ENCODE measurements at places on chromosomes 7 and 10. TPM values are rescaled to one million over a fixed set of nuclear protein-coding genes. Genes with fewer than 3 reads are reported as not detected.

DNA sequence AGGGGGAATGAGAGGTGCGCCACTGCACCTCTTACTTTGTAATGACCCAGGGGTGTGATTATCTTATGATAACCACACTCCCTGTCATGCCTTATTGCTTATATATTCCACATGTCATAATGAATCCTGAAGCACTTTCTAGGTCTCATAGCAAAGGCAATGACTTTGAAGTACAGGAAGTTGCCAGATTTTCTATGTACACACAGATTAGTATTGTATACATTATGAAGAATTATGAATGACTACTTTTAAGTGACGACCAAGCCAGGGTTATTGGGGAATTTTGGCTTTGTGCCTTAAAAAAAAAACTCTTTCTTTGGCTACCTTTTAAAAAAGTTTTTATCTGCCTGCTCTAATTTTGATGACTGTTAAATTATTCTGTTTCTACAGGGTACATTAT is 269.6 kb downstream of the MDFIC start:
- no peak for DNase-seq
- no peaks in the 10 kb centered on the region for H3K4me1 ChIP-seq
- H3K36me3 ChIP-seq: no peaks in the 10 kb centered on the region
- no peaks in the 10 kb centered on the region for H3K27me3 ChIP-seq
- no peak overlapping the region for H3K4me3 ChIP-seq

DNA sequence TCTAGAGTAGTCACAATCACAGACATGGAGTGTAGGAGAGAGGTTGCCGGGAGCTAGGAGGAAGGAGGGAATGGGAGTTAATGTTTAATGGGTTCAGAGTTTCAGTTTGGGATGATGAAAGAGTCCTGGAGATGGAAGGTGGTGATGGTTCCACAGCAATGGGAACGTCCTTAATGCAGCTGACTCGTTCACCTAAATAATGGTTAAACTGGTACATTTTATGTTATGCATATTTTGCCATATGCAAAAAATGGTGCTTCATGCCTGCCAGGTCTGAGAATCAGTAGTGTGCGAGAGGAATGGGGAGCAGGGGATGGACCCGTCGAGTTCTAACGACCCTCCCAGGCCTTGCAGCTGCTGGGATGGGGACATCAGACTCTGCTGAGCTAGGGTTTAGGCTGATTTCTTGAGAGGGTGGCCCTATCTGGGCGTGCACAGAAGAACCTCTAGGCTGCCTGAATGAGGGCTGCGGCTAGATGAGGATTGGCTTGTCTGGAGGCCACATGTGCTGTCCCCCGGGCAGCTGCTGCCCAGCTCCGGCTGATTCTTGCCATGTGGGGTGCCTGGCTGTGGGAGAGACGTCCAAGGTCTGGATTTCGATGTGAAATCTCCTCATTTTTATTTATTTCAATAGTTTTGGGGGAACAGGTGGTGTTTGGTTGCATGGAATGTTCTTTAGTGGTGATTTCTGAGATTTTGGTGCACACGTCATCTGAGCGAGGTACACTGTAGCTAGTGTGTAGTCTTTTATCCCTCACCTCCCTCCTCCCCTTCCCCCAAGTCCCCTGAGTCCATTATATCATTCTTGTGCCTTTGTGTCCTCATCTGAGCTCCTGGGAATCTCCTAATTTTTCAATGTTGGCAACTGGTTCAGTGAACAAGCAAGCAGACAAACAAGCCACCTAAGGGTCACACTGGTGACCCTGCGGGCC is 116.0 kb downstream of the GRK5 start:
- H3K27me3 ChIP-seq: no peaks in the 10 kb centered on the region
- H3K4me1 ChIP-seq: no peaks in the 10 kb centered on the region
- no peak overlapping the region for H3K4me3 ChIP-seq
- DNase-seq: no peak

NPFFR1 gene
- not detected for polyA plus RNA-seq

DNA sequence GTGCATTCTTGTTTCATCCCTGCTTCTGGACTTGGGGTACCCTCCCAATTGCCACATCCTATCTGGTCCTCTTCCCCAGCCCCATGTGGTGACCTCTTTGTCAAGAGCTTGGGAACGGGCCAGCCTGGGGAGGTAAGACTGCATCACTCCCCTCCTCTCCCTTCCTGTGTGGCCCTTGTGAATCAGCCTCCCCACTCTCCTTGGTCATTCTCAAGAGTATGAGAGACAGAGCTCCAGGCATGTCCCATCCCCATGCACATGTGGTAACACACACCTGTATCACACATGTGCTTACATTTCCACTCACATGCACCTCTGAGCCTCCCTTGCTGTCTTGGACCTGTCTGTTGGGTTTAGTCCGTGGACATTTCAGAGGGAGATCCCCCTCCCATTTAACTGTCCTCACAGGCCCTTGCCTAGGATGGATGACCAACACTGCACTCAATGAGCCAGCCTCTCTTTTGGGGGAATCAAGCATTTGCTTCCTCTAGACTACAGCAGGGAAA is 2.6 kb downstream of the MRPL43 start:
- no peak for DNase-seq
- H3K27me3 ChIP-seq: no peaks in the 10 kb centered on the region
- no peak overlapping the region for H3K27ac ChIP-seq

AGR3 gene
- polyA plus RNA-seq: not detected

GRCh38 chr10:100576282-100576635 is 40.5 kb downstream of the HIF1AN start:
- H3K4me3 ChIP-seq: no peak overlapping the region
- no peaks in the 10 kb centered on the region for H3K36me3 ChIP-seq
- H3K27me3 ChIP-seq: peaks cover 5% of the 10 kb centered on the region
- no peak for DNase-seq

DNA sequence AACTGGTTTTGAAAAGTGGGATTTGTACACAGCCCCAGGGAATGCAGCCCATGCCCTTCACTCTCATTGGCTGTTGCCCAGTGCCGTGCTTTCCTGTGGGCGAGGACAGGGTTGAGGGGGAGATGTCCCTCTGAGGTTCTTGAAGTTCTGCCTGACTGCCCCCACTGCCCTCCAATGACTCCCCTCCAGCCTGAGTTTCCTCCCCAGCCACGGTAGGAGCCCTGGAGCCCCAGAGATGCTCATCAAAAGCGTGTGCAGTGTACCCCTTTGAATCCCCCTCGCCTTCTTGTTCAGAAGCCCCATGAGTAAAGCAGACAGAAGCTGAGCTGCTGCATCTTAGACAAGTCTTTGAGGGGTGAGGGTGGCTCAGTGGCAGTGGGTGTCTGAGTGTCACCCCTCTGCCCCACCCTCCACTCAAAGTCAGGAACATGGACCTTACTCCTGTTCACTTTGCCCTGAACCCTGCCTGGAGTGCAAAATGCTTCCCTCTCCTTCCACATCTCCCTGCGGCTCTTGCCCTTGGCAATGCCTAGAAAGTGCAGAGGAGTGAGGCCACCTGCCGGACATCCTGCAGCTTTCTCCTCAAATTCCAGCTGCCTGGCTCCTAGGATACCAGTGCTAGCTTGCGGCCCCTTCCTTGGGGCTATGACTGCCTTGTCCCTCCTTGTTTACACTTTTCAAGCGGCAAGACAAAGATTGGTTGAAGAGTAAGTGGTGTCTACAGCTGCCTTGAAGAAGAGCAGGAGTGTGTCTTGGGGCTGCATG is 19.9 kb downstream of the FAM241B start:
- H3K4me3 ChIP-seq: no peak overlapping the region
- DNase-seq: no peak
- no peaks in the 10 kb centered on the region for H3K36me3 ChIP-seq
- no peaks in the 10 kb centered on the region for H3K27me3 ChIP-seq
- peaks cover 4% of the 10 kb centered on the region for H3K4me1 ChIP-seq

DKK1 gene
- not detected for polyA plus RNA-seq

DNA sequence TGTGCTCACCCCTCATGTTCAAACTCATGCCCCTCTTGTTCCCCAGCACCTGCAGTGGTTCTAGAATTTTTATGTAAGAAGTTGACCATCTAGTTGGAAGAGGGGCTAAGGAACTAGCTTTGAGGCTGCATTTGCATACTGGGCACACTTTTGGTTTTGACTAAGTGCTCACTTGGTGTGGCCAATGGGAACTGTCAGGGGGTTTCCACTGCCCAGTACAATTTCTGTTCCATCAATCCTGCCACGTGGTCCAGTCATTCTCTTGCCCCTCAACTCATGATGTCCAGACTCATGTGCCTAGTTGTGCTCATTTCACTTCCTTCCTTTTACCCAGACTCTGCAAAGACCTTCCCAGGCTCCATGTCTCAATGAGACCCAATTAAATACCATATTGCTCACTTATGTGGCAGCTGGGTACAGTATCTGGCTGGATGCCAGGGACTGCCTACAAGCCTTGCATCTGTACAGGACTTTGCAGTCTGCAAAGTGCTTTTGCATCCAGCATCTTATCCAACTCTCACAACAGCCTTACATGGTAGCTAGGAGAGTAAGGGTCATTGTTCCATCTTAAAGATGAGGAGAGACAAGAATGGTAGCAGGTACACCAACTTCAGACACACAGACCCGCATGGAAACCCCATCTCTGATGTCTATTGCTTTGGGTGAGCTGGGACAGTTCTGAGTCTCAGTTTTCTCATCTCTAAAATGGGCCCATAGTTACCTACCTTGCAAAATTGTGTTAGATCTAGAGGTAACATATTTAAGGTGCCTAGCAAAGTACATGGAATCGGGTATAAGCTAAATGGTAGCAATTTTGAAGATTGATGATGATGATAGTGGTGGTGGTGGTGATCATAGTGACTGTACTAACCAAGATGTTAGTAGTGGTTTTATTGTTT is 30.1 kb upstream of the KCNMA1 start:
- no peaks in the 10 kb centered on the region for H3K4me1 ChIP-seq
- H3K4me3 ChIP-seq: no peak overlapping the region
- H3K36me3 ChIP-seq: no peaks in the 10 kb centered on the region
- no peaks in the 10 kb centered on the region for H3K27me3 ChIP-seq

- H3K27ac ChIP-seq: no peak overlapping the region
- H3K27me3 ChIP-seq: no peaks in the 10 kb centered on the region
- peaks cover 5% of the 10 kb centered on the region for H3K4me1 ChIP-seq
- no peak for DNase-seq
- no peak overlapping the region for H3K4me3 ChIP-seq
Measured at GRCh38 chr7:101823096-101823495, 5.7 kb downstream of the CUX1 start.

ANXA8 gene
- not detected for polyA plus RNA-seq

DNA sequence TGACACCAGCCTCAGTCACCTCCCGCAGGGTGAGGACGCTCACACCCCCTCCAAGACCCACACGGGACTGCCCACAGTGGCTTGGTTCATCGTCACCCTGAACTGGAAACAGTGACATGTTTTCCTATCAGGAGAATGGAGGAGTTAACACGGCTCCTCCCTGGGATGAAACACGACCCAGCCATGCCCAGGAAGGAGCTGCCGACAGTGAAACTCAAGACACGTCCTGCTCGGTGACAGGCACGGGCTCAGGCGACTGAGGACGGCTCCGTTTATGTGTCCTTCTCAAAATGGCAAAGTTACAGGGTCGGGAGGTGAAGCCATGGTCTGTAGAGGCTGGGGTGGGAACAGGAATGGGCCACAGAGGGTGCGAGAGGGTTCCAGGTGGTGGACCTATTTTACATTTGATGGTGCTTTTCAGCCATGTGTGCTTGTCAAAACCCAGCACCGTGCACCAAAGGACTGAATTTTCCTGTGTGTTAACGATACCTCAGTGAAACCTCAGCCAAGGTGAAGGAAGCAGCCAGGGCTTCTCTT is 272.4 kb downstream of the ADARB2 start:
- DNase-seq: no peak
- H3K4me1 ChIP-seq: no peaks in the 10 kb centered on the region
- H3K4me3 ChIP-seq: no peak overlapping the region
- no peaks in the 10 kb centered on the region for H3K36me3 ChIP-seq
- H3K27me3 ChIP-seq: no peaks in the 10 kb centered on the region

- H3K27ac ChIP-seq: peak overlapping the region; percentile 44
- H3K36me3 ChIP-seq: peaks cover 62% of the 10 kb centered on the region
- H3K4me3 ChIP-seq: peak overlapping the region; percentile 5
- no peak for DNase-seq
- H3K27me3 ChIP-seq: no peaks in the 10 kb centered on the region
- peaks cover 51% of the 10 kb centered on the region for H3K4me1 ChIP-seq
Measured at GRCh38 chr7:26188206-26188956, 12.2 kb downstream of the HNRNPA2B1 start.

CLRN3 gene
- polyA plus RNA-seq: not detected

DNA sequence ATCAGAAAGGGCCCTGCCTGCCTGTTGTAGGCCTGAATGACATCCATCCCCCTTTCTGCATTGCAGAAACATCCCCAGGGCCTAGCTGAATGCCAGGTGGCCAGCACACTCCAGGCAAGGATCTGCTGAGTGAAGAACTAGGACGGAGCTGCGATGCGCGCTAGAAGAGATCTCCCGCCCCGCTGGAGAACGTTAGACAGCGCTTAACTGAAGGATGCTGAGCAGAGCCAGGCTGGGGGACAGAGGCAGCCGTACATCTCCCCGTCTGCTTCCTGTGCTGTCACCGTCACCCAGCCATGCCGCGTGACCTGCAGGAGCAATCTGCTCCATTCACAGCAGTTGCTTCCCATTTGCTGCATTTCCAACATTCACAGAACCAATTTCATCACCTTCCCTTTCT is 73.3 kb downstream of the FAM53B start:
- no peaks in the 10 kb centered on the region for H3K27me3 ChIP-seq
- no peak for DNase-seq
- peaks cover 51% of the 10 kb centered on the region for H3K36me3 ChIP-seq
- H3K27ac ChIP-seq: no peak overlapping the region
- H3K4me1 ChIP-seq: peaks cover 84% of the 10 kb centered on the region

- no peaks in the 10 kb centered on the region for H3K27me3 ChIP-seq
- no peak overlapping the region for H3K4me3 ChIP-seq
- DNase-seq: no peak
Measured at GRCh38 chr10:31803606-31804351, 124.9 kb downstream of the ARHGAP12 start.

GPC2 gene
- polyA plus RNA-seq: not detected

GRCh38 chr10:49628599-49628998 is 14.8 kb downstream of the CHAT start:
- no peak overlapping the region for H3K4me3 ChIP-seq
- no peak overlapping the region for H3K27ac ChIP-seq
- H3K4me1 ChIP-seq: no peaks in the 10 kb centered on the region
- no peaks in the 10 kb centered on the region for H3K36me3 ChIP-seq
- DNase-seq: no peak

TDRD1 gene
- polyA plus RNA-seq: 0.14 TPM

- H3K4me3 ChIP-seq: no peak overlapping the region
- no peak for DNase-seq
- peaks cover 15% of the 10 kb centered on the region for H3K27me3 ChIP-seq
- H3K4me1 ChIP-seq: no peaks in the 10 kb centered on the region
- H3K27ac ChIP-seq: no peak overlapping the region
Measured at GRCh38 chr10:69968830-69969229, 83.8 kb upstream of the MACROH2A2 start.

- no peak overlapping the region for H3K27ac ChIP-seq
- peaks cover 7% of the 10 kb centered on the region for H3K27me3 ChIP-seq
- H3K4me3 ChIP-seq: no peak overlapping the region
- no peaks in the 10 kb centered on the region for H3K36me3 ChIP-seq
- H3K4me1 ChIP-seq: no peaks in the 10 kb centered on the region
- no peak for DNase-seq
Measured at GRCh38 chr7:22584179-22584578, 84.2 kb upstream of the STEAP1B start.
